ENCODE measurements at places on chromosomes 7 and 10.

GRCh38 chr10:49688261-49688846 lies 8.9 kb downstream of the C10orf53 start:
- DNase-seq, result no peak

DNA sequence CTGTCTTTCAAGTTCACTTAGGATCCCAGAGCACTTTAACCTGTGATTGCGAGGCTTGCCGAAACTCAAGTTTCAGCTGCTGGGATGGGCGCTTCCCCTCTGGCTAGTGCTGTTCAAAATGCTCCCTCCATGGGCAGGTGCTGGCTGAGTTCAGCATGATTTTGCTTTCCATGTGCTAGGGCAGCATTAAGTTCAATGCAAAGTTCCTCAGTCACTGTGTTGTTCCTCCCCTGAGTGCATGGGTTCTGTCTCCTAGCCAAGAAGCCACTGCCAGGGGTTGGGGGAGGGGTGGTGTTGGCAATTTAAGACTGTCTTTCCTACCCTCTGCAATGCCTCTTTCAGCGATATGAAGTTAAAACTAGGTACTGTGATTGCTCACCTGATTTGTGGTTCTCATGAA lies 56.5 kb upstream of the HELLS start:
- DNase-seq, result no peak

GRCh38 chr10:103241262-103242011 lies 4.2 kb upstream of the RPEL1 start:
- DNase-seq, result no peak

DNA sequence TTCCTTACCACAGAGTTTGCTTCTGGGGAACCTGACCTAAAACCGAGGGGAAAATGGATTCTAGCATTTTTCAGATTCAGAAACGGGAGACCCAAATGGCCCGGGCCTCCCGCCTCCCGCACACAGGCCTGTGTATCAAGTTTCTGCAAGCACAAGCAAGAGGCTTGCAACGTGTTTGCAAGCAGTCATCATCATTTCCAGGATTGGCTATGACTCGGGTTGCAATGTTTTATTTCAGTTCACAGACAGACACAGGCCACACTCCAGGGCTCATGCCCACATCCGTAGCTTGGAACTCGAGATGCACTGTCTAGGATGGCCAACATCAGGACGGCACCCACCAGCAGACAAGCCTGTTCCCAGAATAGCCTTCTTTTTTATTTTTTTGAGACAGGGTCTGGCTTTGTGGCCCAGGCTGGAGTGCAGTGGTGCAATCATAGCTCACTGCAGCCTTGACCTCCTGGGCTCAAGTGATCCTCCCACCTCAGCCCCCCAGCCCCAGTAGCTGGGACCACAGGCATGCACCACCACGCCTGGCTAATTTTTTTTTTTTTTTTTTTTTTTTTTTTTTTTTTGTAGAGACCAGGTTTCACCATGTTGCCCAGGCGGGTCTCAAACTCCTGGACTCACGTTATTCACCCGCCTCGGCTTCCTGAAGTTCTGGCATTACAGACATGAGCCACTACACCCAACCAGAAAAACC lies 68.1 kb upstream of the FOXK1 start:
- DNase-seq, result no peak

GRCh38 chr10:112738606-112739591 lies 211.1 kb upstream of the TCF7L2 start:
- DNase-seq, result no peak

- DNase-seq, result no peak
Measured at GRCh38 chr7:81846398-81846797, 76.6 kb upstream of the HGF start.

GRCh38 chr7:139714163-139714901 lies 63.5 kb downstream of the HIPK2 start:
- DNase-seq, result no peak

DNA sequence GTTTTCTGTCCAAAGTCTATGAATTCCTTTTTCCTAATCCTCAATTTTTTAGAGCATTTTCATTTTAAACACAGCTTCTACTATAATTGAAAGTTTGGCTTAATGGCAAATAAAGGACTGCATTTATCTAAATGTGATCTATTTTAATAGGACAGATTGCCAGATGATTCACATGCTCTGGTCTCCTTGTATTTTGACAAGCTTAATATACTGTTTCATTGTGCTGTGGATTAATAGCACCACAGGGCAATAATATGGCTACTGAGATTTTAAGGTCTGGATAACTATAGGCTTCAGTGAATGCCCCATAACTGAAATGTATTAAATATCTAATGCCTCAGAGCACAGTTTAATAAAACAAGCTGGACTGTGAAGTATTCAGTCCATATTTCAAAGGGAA lies 1362.8 kb downstream of the XPNPEP1 start:
- no peak for DNase-seq

DNA sequence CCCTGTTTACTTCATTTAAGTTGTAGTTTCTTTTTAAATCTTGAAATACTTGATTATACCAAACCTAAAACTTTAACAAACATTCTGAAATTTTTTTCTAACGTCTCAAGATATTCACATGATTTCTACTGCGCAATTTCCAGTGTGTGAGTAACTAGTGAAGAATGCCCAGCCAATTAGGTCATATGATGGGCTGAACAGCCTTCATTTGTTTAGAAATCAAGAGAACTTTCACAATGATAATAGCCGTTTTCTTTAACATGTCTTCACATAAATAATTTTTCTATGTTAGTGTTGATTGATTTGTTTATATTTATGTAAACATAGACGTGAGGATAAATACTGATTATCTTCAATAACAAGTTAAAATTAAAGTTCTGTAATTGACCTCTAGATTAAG lies 21.8 kb downstream of the STAM start:
- no peak for DNase-seq

- DNase-seq, result no peak
Measured at GRCh38 chr10:17415046-17415658, 39.2 kb downstream of the ST8SIA6 start.

- no peak for DNase-seq
Measured at GRCh38 chr10:21705828-21706176, 171.8 kb downstream of the MLLT10 start.

DNA sequence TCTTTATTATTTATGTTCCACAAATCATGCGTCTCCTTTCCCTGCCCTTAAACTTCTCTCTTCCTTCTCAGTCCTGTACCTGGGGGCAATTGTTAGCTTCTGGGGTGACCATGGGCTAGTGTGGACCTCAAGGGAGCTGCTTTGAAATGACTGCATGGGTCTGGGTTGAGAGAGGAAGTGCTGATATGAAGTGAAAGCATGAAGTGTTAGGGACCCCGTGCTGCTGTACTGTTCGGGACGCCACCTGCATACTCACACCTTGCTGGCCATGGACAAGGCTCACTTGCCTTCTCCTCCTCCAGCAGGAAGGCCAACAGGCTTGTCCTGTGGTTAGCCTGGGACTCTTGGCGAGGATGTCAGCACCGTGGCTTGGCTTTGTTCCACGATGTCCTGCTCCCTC lies 56.7 kb downstream of the MTPN start:
- no peak for DNase-seq

GRCh38 chr7:99013266-99014112 lies 130.4 kb downstream of the SMURF1 start:
- DNase-seq, result no peak

GRCh38 chr7:155265144-155265543 lies 32.5 kb upstream of the INSIG1 start:
- DNase-seq, result no peak

DNA sequence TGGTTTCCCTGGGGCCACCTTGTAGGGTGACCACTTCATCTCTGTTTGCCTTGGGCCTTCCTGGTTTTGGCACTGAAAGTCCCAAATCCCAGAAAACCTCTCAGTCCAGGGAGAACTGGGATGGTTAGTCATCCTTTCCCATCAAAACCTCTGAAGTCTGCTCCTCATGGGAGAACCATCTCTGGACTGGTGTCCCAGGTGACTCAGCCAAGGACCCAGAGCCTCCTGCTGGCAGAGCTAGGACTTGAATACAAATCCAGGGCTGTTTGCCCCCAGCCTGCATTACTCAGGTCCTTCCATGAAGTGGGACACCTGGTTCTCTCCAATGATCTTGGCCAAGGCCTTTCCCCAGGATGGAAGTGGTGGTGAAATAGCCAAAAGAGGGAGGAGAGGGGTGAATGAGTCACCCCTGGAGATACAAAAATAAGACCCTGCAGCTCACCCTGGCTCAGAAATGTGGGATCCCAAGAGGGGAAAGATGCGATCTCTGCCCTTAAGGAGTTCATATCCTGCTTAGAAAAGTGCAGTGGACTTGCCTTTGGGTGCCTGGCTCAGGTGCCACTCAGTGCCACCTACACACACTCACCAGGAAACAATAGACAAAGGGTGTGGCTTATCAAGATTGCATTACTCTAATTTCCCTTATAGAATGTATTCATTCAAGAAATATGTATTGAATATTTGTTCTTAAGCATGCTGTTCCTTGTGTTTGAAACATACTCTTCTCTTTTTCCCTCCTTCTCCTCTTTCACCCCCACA lies 22.0 kb downstream of the ADRA2A start:
- DNase-seq, result no peak

DNA sequence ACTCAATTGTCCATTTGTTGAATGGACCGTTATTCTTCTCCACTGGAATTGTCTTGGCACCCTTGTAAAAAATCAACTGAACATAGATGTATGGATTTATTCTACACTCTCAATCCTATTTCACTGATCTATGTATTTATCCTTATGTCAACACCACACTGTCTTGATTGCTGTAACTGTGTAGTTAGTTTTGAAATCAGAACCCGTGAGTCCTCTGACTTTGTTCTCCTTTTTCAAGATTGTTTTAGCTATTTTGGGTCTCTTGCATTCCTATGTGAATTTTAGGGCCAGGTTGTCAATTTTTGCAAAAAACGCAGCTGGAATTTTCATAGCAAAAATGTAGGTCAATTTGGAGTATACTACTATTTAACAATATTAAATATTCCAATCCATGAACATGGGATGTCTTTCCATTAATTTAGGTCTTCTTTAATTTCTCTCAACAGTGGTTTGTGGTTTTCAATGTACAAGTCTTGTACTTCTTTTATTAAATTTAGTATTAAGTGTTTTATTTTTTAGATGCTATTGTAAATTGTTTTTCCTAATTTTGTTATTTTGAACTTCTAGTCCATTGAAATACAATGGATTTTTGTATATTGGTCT lies 10.0 kb downstream of the CAMK2B start:
- no peak for DNase-seq

DNA sequence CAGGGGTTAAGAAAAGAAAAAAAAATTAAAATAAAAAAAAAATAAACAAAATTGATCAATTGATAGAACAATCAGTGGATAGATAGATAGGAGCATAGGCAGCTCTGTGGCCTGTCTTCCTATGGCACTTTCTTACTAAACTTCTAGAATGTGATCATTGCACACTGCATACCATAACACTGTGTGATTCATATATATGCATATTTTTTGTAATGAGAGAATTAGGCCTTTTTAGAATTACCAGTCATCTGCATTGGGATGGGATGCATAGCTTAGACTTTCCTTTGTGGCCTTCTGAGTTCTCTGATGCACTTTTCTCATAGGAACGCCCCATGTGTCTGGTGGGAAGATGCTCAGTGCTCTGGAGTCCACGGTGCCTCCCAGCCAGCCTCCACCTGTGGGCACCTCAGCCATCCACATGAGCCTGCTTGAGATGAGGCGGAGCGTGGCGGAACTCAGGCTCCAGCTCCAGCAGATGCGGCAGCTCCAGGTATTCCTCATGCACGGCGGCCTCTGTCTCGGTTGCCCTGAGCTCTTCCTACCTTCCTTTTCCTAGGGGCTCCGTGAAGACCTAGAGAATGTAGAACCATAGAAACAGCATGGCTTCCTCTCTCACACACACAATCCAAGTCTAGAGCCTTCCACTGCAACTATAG lies 222.5 kb downstream of the ARHGAP21 start:
- no peak for DNase-seq

GRCh38 chr7:133820584-133820983 lies 306.6 kb upstream of the LRGUK start:
- DNase-seq, result no peak

DNA sequence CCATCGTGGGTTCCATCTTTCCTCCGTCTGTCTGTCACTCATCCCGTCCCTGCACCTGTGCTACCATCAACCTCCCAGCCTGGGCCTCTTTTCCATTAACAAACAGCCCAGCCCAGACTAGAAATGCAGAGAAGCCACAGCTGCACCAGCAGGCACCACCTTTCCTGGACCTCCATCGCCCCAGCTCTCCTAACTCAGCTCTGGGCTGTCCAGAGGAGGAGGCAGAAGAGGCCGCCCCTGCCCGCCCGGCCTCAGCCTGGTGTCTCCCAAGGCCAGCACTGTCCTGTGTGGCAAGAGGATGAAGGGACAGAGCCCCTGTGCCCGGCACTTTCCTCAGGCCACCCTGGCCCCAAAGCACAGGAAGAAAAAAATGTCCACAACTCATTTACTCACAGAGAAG lies 225.6 kb downstream of the PTPRN2 start:
- DNase-seq, result no peak
